ENCODE measurements at places on chromosomes 7 and 10.

DNA sequence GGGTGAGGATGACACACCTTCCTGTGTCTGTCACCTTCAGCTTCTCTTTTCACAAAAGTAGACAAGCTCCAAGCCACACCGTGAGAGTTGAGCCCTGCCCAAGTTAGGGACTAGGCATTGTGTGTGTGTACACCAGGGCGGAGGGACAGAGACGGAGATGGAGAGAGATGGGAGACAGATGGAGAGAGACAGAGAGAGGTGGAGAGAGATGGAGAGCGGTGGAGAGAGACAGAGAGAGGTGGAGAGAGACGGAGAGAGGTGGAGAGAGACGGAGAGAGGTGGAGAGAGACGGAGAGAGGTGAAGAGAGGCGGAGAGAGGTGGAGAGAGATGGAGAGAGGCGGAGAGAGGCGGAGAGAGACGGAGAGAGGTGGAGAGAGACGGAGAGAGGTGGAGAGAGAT, 207.0 kb downstream of the DNAJB6 start:
- DNase-seq, result no peak

- DNase-seq, result no peak
These were observed 23.9 kb downstream of the NT5C3A start for GRCh38 chr7:33038639-33039038.

DNA sequence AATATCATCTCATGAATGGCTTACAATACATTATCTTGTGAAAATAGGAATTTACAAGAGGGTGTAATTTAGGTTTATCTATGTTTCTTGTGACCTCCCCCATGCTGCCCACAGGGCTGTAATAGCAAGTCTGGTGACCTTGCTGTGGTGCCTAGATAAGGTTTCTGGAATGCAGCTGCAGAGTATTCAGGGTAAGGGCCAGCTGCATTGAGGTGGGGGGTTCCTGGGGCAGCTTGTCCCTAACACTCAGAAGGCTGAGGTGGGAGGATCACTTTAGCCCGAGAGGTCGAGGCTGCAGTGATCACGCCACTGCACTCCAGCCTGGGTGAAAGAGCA, 5.3 kb upstream of the DHTKD1 start:
- DNase-seq, result no peak

DNA sequence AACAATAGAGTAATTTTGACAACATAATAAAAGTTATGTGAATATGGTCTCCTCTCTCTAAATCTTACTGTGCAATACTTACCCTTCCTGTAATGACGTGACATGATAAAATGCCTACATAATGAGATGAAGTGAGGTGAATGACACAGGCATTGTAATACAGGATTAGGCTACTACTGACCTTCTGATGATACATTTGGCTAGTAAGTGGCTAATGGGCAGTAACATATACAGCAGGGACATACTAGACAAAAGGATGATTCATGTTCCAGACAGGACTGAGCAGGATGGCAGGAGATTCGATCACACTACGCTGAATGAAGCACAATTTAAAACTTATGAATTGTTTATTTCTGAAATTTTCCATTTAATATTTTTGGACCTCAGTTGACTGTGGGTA, 4.7 kb downstream of the C10orf88 start:
- DNase-seq, result no peak

DNA sequence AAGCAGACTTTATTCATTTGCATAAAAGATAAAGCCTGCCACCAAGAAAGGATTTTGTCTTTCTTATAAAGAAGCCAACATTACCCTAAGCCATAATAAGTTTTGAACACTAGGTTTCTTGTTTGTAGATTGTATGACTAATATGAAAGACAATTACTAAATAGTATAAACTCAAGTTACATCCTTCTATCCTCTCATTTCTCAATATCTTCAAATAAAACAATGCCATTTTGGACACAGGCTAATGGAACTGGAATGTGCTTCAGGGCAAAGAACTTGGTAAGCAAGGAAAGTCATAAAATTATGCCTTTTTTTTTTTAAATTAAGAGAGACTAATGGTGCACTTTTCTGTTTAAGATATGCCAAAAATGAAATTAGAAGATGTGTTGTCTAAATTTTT, 137.7 kb downstream of the DKK1 start:
- no peak for DNase-seq

DNA sequence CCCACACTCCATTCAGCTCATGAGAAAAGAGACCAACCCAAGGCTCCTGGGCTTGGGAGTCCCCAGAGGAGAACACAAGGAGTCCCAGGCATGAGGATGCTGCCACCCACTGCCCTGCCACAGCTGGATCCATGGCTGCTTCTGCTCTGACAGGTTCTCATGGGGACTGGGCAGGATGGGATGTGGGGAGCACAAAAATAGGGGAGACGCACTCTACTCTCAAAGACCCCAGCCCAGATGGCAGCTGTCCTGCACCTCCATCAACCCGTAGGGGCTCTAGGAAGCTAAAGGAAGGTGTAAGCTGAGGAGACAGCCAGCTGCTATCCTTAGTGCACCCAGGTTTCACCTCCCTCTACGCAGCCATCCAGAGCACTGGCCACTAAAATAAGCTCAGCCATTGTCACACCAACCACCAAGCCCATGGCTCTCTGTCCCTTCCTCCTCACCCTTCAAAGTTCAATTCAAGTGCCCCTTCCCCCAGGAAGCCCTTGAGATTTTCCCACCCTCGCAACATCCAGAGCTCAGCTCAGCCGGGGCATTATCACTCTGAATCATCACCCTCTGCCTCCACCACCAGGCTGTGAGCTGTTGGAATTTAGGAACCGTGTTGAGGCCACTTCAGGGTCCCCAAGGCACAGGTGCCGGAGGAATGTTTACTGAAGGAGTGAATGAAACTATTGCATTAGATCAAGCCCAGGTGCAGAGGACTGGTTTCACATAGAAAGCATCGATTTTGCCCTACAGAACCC, 142.1 kb downstream of the GRID1 start:
- no peak for DNase-seq

GRCh38 chr10:31147210-31147608, 115.5 kb upstream of the ZNF438 start:
- DNase-seq, result no peak

DNA sequence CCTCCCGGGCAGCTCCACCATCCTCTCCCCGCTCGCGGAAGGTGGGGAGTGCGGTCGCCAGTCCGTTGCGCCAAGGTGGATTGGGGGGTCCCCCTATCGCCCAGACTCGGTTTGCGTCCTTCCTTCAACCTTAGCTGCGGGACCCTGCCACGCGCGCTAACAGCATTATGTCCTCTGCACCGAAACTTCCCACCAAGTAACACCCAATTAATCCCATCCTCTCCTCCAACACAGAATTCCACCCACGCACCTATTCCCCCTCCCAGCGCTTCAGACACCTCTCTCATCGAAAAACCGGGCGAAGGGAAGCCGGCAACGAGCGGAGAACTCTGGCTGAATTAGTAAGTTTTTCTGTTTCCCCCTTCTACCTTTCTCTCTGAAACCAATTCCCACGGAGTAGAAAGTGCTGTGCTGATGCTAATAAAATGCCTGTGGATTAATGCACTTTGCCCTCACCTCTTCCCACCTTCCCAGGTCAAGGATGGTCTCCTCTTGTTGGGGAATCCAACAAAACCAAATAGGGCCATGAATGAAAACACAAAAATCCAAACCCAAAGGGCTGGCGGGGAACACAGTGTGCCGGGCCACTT, 947 bp downstream of the HOXA3 start:
- no peak for DNase-seq

GRCh38 chr7:46007990-46008643, 87.0 kb upstream of the IGFBP3 start:
- DNase-seq, result no peak

DNA sequence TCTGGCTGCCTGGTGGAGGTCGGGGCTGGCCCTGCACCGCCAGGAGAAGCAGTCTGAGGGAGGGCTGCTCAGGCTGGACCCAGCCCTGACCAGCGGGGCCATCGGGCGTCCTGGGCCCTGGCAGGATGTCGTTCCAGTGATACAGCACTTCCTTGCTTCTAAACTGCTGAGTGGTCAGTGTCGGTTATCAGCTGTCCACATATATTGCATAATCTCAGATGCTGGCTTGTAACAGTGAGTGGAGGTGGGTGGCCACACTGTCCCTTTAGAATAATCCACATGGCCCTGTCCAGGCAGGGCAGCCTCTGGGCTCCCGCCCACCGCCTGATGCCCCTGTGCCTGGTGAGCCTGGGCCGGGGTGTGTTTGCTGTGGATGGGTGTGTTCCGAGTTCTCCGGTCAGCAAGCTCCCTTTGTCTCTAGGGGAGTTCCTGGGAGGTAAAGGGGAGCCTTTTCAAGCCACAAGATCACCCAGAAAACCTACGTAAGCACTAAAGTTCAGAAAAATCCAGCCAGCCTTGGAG, 86.1 kb downstream of the LHPP start:
- no peak for DNase-seq

GRCh38 chr7:106177300-106177690, 65.2 kb upstream of the SYPL1 start:
- no peak for DNase-seq

- DNase-seq, result no peak
These were observed 713 bp upstream of the GRIFIN start for GRCh38 chr7:2476776-2477446.

DNA sequence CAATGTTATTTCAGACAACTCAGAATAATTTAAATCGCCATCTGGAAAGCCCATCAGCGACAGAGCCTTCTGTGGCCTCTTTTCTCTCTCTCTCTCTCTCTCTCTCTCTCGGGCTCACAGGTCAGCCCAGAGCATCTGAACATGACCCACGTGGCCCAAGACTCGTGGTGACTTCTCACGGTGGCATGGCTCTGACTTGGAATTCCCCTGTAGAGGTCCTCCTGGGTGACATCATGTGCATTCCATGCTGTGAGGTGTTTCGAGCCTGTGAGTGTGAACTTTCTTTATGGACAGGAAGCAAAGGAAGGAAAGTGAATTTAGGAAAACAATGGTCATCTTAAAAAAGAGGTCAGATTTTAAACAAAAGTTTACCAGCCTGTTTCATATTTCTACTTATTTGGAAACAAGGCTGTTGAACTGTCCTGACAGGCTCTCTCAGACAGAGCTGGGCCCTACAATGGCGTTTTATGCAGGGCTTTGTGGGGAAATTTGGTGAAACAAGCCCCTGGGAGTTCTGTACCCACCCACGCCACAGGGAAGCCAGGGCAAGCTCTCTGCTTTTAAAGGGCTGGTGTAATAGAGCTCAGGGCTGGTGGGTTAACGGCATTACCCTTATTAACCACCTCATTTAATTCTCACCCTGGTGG, 359.7 kb upstream of the ZNF32 start:
- DNase-seq, result no peak

DNA sequence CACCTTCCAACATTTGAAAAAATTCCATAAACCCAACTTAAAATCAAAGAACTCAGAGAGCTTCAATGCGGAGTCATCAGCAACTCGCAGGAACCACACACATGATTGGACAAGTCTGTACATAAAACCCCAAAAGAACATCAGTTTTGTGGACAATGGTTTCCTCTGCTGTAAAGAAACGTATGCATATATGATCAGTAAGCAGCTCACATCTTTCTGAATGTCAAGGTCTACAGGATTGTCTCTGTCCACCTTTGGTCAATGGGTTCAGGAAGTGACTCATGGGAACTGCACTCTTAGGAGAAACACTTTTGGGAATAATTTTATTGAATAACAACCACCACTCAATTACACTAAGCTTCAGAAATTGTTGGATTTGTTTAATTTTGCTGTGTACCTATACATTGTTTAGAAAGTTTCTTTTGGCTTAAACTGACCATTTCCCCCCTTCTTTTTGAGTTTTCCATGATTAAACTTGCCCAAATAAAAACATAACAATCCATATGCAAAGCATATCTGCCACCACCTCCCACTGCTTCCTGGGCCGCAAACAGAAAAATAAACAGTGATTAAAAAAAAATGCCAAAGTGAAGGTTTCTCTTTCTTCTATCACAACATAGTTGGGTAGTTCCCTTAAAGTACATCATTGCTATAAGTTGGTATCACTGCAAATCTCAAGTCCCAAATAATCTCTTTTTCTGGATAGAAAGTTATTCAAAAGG, 27.3 kb upstream of the AFAP1L2 start:
- no peak for DNase-seq
